ENCODE measurements at places on chromosomes 3 and 15. TPM values are rescaled to one million over a fixed set of nuclear protein-coding genes. Genes with fewer than 3 reads are reported as not detected.
A peak's percentile ranks its signal among the peaks of the same experiment; 100 is the strongest.

EIF2A gene
- polyA plus RNA-seq = 149 TPM

TTLL13 gene
- 0.18 TPM for polyA plus RNA-seq

TGM5 gene
- polyA plus RNA-seq = not detected

MESP2 gene
- 0.47 TPM for polyA plus RNA-seq

- no peak for DNase-seq
Measured at GRCh38 chr3:192366916-192367315, 360.4 kb downstream of the FGF12 start.

- DNase-seq = no peak
Measured at GRCh38 chr15:90063770-90064247, 38.5 kb downstream of the IDH2 start.

DNA sequence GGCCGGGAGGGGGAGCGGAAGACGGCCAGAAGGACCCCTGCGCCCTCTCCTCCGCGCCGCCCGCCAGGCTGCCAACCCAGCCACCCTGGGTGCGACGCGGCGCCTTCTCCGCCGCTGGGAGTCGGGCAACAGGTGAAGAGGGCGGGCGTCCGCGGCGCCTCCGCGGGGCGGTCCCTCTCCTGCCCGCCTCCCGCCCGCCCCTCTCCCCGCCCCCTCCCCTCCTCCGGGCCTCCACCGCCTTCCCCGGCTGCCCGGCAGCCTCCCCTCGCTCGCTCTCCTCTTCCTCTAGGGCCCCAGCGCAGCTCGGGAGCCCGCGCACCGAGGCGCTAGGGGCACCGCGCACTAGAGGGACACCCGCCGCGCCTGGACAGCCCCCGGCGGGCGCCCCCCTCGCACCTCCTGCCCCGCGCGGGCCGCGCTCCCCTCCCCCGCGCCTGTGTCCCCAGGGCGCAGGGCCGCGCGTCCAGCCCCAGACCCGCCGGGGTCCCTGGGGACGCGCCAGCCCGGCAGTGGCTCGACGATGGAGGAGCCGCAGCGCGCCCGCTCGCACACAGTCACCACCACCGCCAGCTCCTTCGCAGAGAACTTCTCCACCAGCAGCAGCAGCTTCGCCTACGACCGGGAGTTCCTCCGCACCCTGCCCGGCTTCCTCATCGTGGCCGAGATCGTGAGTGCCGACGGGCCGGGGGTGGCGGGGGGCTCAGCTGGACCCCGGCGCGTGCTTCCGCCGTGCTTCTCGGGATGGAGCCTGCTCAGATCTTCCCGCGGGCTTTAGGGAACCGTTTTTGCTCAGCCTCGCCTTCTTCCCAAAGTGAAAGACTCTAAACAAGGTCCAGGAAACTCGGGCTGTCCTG, at the start of gene CMTM8:
CMTM8 (plus strand) TSS at position 228 of the 854 bp plus-strand sequence; CDS start at position 521, 293 bp downstream.
- DNase-seq = peak; percentile 57

- no peak for DNase-seq
Measured at GRCh38 chr3:43024181-43024885, 45.2 kb downstream of the GASK1A start.

DNA sequence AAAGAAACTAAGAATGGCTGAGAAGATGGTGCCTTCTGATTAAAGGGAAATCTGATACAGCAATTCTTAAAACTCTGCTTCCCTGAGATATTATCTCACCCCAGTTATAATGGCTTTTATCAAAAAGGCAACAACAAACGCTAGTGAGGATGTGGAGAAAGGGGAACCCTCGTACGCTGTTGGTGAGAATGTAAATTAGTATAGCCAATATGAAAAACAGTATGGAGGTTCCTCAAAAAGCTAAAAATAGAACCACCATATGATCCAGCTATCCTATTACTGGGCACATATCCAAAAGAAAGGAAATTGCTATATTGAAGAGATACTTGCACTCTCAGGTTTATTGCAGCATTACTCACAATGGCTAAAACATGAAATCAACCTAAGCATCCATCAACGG, 65.1 kb downstream of the GOLIM4 start:
- no peak for DNase-seq

DNA sequence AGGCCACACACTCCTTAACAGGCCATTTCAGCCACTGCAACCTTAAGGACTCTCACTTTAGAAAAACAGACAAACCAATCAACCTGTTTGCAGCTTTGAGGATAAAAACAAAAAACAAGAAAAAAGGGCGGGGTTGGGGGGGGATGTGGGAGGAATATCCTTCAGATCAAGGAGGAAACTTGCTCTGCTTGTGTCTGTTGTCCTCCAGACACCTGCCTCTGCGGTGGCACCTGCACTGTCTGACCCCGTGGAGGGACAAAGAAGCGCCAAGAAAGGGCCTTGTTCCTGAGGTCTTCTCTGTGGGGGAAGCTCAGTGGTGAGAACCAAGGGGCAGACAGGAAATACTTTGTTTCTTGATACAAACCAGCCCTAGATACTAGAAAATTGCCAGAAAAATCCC, 70.5 kb downstream of the POLR2M start:
- DNase-seq = no peak

DNA sequence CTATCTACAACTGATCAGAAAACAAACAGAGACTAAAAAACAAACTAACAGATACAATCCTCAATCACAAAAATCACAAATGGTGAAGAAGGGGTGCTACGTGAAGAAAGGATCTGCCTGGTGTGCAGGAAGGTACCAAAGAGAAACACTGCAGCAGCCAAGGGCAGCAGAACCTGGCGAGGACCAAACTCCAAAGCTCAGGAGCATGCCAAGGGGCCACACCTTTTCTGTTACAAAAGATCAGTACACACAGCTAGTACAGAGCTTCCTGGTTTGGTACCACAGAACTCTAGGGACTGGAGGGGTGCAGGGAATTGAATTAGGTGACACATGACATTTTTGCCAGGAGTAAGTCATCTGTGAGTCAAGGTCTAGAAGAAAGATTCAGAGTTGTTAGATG, 107.4 kb upstream of the GRM7 start:
- DNase-seq = no peak

DNA sequence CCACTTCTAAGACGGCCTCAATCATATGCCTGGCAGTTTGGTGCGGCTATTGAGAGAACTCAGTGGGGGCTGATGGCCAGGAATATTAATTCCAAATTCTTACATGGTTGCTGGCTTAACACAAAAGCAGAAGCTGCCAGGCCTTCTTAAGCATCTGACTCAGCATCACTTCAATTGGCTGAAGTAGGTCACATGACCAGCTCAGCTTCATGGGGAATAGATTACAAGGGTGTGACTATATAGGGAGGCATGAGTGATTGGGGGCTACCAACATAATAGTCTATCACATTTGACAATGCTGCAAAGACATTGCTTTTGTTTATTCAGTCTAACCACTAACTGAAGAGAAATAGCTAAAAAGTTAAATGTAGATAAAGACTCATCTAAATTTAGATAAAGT, 101.6 kb upstream of the ANKRD28 start:
- no peak for DNase-seq

- no peak for DNase-seq
Measured at GRCh38 chr15:52844823-52845222, 54.7 kb upstream of the ONECUT1 start.
